ENCODE measurements at places on chromosomes 3 and 15.

DNA sequence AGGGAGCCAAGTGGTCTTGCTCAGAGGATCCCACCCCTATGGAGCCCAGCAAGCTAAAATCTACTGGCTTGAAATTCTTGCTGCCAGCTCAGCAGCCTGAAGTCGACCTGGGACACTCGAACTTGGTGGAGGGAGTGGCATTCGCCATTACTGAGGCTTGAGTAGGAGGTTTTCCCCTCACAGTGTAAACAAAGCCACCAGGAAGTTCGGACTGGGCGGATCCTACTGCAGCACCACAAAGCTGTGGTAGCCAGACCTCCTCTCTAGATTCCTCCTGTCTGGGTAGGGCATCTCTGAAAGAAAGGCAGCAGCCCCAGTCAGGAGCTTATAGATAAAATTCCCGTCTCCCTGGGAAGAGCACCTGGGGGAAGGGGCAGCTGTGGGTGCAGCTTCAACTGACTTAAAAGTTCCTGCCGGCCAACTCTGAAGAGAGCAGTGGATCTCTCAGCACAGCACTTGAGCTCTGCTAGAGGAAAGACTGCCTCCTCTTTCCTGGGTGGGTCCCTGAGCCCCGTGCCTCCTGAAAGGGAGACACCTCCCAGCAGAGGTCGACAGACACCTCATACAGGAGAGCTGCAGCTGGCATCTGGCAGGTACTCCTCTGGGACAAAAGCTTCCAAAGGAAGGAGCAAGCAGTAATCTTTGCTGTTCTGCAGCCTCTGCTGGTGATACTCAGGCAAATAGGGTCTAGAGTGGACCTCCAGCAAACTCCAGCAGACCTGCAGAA is 576.3 kb upstream of the NECTIN3 start:
- no peak for DNase-seq

GRCh38 chr15:38564557-38565286 is at the start of gene RASGRP1:
RASGRP1 (minus strand) TSS chr15:38564814; CDS start chr15:38564628, 186 bp downstream.
- DNase-seq, result peak; percentile 75

GRCh38 chr3:124425972-124426371 is 304.3 kb upstream of the UMPS start:
- no peak for DNase-seq

DNA sequence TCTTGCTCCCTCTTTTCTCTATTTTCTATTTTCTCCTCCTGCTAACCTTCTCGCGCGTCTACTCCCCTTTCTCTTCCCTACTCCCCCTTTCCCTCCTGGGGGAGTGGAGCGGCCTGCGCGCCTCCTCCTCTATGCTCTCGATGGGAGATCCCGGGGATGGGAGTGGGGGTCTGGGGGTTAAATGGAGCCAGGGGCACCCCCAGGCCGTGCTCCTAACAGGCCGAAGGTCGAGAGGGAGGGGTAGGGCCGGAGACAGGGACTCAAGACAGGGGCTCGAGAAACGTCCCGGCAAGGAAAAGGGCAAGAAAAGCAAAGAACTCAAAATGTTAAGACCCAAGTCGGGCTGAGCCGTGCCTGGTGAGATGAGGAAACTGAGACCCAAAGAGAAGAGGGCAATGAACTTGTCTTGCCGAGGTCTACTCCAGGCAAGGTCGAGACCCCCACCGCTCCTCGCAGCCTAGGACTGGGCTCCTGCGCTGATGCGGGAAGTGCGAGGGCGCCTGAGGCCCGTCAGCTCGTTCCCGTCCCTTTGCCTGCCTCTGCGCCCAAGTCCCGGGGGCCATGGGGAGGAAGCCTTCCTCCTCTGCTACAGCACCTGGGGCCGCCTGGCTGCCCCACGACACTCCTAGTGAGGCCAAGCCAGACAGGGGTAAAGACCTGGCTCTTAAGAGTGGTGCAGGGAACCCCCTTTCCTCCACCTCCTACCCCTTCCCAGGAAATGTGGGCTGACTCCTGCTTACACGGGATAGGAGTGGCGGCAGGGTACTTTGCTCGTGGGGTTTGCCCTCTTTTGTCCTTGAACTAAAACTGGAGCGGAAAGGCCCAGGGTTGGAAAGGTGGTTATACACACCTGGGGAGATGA is 770 bp upstream of the MEGF11 start:
- DNase-seq, result no peak

DNA sequence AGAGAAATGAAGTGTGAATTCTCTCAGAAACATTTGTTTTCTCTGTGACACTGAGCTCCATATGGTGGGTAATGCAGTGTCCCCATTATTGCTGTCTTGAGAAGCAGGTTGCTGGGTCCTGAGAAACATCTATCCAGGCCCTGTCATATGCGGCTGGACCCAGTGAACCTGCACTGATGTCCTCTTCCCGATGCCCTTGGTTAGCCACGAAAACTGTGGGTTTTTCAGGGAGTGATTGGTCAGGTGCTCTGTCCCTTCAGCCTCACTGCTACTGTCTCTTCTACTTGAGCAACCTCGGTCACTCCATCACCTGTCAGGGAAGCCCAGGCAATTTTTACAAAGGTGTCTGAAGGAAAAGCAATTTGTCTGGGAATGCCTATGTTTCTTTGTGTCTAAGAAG is 77.0 kb downstream of the SLC7A14 start:
- DNase-seq, result no peak

DNA sequence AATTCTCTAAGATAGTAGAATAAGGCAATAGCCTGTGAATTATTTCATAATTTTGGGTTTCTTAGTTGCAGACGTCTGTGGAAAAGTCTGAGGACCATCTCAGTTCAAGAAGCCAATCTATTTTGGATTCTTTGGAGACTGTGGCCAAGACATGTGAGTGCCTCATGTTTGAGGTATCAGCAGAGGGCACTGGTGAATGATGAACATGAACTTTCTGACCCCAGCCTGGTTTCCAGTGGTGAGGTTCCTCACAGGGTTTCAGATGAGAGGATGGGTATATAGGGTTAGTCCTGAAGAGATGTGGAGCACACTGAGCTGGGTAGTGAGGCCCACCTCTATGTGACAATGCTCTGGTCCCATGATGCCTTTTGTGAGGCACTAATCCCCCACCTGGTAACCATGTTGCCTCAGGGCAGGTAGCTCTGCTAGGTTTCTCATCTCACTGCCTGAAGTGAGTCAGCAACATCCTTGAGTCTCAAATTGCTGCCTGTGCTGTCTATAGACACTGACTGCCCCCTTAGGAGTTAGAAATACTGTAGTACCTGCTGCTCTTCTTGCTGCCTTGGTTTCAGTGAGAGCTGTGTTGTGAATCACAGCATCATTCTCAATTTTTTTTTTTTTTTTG is 32.3 kb downstream of the C3orf62 start:
- DNase-seq, result no peak

GRCh38 chr3:55305696-55306485 is 181.2 kb downstream of the WNT5A start:
- no peak for DNase-seq

GRCh38 chr15:40500568-40501330 is 30.0 kb downstream of the CHST14 start:
- no peak for DNase-seq

DNA sequence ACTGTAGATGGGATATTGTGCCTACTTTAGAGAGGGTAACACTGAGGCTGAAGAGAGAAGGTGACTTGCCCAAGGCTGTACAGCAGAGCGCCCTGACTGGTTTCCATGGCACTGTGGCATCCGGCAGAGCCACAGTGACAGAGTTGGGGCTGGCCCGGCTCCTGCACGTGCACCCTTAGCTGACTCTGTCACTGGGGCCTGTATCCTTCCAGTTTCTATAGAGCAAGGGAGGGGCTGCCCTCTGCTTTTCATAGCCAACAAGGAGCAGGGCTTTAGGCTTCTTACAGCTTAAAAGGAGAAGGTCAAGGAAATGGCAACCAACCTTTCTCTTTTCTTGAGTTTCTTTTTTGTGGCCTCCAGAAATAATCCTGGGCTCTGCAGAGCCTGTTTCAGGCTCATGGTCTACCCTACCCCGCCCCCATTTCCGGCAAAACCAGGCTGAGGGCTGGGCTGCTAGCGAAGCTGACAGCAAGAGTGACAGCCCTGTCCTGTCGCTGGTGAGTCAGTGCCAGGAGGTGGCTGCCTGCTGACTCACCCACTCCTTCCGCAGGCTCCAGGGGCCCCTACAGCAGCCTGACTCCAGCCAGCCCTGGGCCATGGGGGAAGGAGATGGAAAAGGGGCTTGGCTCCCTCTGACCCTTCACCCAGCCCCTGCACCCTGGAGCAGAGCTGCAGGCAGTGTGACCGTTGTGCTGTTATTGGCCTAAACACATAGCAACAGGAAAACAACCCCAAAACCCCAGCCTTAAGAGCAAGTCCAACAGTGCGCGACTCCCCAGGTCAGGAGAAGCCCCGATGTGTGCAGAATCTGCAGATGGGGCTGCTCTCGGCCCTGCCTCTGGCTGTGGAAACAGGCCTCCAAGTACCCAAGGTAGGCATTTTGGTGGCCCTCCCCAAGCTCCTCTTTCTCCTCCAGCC is 29.8 kb downstream of the SLC6A6 start:
- DNase-seq, result peak; percentile 90

DNA sequence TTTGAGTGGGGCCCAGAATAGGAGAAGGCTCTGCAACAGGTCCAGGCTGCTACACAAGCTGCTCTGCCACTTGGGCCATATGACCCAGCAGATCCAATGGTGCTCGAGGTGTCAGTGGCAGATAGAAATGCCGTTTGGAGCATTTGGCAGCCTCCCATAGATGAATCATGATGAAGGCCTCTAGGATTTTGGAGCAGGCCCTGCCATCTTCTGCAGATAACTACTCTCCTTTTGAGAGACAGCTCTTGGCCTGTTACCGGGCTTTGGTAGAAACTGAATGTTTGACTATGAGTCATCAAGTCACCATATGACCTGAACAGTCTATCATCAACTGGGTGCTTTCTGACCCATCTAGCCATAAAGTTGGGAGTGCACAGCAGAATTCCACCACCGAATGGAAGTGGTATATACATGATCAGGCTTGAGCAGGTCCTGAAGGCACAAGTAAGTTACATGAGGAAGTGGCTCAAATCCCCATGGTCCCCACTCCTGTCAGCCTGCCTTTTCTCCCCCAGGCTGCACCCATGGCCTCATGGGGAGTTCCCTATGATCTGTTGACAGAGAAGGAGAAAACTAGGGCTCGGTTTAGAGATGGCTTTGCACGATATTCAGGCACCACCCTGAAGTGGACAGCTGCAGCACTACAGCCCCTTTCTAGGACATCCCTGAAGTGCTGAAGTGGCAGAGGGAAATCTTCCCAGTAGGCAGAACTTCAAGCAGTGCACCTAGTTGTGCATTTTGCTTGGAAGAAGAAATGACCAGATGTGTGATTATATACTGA is 971.4 kb downstream of the MCTP2 start:
- no peak for DNase-seq

- no peak for DNase-seq
Measured at GRCh38 chr15:51114437-51115119, 19.9 kb upstream of the TNFAIP8L3 start.

- DNase-seq, result no peak
Measured at GRCh38 chr15:25725758-25726157, 137.4 kb downstream of the ATP10A start.

- DNase-seq, result no peak
Measured at GRCh38 chr15:66832664-66833063, 130.6 kb downstream of the SMAD6 start.

DNA sequence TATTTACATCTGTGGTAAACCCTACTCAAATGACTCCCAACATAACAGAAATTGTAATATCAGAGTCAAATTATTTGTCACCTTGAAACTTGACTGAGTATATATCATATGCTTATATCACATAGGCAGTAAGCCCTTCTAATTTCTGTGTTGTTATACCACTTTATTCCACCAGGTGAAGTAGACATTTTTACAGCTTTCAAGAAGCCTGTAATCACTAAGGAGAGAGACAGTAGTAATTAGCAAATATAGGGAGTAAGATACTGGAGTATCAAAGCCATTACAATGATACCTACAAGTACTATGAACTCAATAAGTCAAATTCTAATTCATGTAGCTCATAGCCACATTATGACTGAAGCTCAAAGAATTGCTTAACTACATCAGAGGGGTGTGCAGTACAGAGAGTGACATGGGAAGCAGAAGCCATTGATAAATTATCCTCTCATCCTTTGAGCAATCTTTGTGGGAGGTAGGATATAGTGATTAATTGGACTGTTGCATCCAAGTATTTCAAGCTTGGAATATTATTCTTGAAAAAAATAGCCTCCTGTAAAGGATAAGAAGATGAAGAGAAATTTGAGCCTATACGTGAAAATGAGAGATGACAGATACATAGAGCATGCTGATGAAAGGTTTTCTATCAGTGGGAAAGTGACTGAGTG is 1005.9 kb downstream of the ZPLD1 start:
- no peak for DNase-seq

GRCh38 chr3:167396075-167396474 is 16.0 kb upstream of the ZBBX start:
- no peak for DNase-seq
